ENCODE measurements at places on chromosomes 3 and 15. TPM values are rescaled to one million over a fixed set of nuclear protein-coding genes. Genes with fewer than 3 reads are reported as not detected.

DNA sequence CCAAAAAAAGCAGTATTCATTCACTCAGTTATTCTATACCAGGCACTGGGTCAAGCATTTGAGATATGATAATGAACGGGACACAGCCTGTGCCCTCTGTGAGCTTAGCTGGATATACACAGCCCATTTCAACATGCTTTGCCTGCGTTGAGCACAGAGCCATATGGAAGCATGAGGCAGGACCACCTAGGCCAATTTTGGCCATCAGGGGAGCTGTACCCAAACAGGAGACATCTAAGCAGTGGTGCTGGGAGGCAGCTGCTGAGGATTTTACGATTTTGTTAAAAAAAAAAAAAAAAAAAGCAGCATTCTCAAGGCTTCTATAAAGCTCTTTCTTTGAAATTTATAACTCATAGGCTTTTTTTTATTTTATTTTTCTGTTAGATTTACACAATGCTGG is 87.2 kb upstream of the SLC2A2 start:
- no peak for DNase-seq

GRCh38 chr3:104436506-104436905 is 930.2 kb upstream of the ALCAM start:
- DNase-seq, result no peak

DNA sequence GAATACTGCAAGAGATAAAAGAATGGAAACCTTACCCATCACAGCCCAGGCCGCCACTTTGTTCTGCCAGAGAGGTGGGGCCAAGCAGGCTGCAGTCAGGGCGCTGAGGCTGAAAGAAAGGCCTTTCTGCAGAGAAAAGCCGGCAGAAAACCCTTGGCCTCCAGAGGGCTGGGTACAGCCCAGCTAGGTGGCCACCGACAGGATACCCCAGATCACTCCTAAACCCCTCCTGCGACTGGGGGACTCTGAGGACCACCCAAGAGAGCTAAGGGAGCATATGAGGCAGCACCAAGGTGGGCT is 69.3 kb downstream of the SMAD6 start:
- DNase-seq, result no peak

PRR23A gene
- not detected for total RNA-seq

LMAN1L gene
- 1.1 TPM for total RNA-seq
